Activated CD4-positive, alpha-beta T cell treated with anti-CD3 and anti-CD28 coated beads, Interleukin-2, amount 50 U/mL, for 24 hours (primary cell): ENCODE measurements at places on chromosomes 6 and 20.

DNA sequence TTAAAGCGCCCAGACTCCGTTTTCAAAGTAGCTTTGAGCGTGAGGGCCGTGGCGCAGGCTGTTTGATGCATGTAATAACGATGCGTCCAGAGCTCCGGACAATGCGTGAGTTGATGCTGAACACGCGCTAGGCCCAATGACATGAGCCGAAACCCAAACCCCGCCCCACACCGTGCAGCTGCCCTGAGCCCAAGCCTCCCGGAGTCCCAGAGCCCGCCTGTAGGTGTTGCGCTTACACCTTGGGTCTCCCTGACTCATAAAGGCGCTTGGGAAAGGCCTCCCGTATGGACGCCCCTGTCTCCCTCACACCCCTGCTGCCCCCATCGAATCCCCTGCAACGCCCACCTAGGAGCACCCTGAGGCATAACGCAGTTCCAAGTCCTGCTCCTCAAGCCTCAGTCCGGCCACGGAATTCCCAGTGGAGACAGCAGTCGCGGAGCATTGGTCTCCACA lies 87.6 kb downstream of the ERMARD start:
- no peak for DNase-seq

DNA sequence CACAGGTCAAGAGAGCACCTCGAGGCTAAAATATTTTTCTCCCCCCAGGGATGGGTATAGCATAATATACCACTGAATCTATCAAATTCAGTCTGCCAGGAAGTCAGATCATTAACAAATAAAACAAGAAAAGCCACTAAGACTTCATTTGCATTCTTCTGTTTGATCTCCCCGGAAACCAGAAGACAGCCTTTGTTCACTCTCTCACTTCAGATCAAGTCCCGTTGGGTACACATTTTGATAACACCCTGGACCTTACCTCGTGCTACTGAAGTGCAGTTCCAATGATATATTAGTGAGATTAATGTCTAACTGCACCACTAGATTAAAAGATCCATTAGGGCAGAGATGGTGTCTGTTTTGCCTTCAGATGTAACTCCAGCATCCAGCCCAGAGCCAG lies 157.7 kb upstream of the B3GAT2 start:
- DNase-seq, result no peak

- DNase-seq, result no peak
Measured at GRCh38 chr6:78436335-78436734, 431.0 kb upstream of the IRAK1BP1 start.

- no peak for DNase-seq
Measured at GRCh38 chr6:149965194-149966020, 1.7 kb downstream of the ULBP1 start.

DNA sequence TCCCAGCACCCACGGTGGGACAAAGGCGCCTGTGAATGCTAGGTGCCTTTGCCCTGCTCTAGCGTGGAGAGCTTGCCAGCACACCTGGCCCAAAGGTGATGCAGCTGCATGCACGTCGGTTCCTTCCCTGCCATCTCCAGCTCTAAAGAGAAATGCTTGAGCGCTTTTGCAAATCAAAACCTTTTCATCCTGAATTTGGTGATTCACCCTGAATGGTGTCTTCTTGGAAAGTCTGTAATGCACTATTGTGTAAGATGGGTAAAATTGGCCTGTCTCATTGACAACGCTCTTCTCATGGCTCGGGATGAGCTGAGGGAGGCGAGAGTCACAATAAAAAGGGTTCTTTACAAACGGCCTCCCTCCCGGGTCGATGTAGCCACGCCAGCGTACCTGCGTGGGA lies 103.1 kb upstream of the ID4 start:
- no peak for DNase-seq

- DNase-seq, result no peak
Measured at GRCh38 chr6:39339868-39340550, 17.5 kb upstream of the KCNK16 start.

DNA sequence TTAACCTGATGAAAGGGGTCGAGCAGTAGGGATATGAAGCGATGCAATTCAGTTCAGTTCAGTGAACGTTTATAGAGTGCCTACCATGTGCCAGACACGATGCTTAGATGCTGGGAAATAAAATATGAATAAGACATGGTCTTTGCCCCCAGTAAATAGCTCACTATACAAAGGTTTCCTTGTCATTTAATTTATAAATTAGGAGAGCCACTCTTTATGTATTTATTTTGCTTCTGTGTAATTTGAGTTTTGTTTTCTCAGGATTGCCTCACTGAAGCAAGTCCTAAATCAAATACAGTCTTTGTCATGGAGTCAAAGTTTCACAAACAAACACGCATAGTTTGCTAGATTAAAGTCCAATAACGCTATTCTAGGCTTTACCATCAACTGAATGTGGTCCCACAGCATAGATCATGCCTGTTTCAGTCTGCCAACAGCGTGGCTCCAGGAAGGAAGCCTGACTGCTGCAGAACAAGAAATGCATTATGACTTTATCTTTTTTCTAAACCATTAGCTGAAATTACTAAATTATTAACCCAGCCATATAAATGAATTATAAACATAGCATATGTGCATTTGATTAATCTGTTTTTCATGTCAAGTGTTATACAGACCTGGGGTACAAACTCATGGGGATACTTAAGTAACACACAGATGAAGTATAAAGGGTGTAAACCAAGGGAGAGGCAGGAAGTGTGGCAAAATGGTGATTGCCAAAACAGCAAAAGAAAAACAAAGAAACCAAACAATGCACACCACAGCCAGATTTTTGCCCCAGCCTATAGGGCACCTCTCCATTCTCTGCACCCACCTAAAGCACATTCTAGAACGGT lies 29.8 kb upstream of the CCN2 start:
- DNase-seq, result no peak

DNA sequence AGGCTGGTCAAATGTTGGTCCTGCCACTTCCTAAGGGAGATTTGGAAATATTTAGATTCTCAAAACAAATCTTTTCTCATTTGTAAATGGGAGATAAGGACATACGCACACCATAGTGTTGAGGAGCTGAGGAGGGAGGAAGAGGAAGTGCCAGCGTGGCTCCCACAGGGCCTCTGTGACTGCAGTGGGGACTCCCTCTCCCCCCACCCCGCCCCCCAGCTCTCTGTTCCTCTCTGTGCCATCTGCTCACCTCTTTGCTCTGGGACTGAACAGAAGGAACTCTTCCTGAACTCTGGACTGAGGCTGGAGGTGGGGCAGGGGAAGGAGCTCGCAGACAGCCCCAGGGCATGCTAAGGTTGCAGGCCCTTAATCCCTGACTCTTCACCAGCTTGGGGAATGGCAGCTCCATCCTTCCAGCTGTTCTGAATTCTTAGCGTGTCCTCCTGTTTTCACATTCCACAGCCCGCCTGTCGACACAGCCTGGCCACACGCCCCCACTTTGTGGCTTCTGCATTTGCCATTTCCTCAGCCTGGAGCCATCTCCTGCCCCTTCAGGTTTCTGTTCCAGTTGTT lies 11.4 kb downstream of the DDX27 start:
- DNase-seq, result no peak

GRCh38 chr6:88669475-88669874 lies 293.9 kb downstream of the RNGTT start:
- no peak for DNase-seq

GRCh38 chr6:142482974-142483373 lies 181.2 kb downstream of the ADGRG6 start:
- DNase-seq, result no peak

GRCh38 chr20:22823119-22823518 lies 212.0 kb upstream of the SSTR4 start:
- DNase-seq, result no peak

DNA sequence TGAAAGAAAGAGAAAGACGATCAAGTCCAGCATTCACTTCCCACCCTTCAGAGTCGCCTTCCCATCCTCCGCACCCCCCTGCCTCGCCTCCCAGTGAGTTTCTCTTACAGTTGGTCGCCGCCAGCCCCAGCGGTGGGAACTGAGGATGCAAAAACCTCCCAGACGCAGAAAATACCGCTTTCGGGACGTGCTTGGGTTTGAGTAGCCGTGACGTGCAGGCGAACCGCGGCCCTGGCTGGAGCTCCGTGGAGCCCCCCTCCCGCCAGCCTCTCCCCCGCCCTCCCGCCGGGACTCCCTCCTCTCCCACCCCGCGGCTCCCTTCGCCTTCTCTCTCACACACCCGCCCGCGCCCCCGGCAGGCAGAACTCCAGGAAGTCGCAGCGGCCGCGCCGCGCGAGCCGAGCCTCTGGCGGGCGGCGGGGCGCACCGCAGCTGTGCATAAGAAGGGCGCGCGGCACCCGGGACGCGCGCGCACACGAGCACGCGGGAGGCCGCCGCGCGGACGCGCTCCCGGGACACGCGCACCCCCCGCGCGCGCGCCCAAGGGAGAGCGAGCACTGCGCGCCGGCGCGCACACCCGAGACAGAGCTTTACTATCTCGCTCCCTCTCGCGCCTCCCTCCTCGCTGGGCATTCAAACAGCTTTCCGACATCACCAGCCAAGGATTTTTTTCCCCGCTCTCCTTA lies at the start of gene ADGRB3:
TSS of gene ADGRB3 (plus strand) at position 557 of the 686 bp plus-strand sequence. CDS start 3,394 bp downstream, outside the sequence.
- no peak for DNase-seq

- no peak for DNase-seq
Measured at GRCh38 chr20:2820084-2820895, 4.1 kb downstream of the TMEM239 start.

GRCh38 chr6:129292836-129293235 lies 409.9 kb downstream of the LAMA2 start:
- no peak for DNase-seq

DNA sequence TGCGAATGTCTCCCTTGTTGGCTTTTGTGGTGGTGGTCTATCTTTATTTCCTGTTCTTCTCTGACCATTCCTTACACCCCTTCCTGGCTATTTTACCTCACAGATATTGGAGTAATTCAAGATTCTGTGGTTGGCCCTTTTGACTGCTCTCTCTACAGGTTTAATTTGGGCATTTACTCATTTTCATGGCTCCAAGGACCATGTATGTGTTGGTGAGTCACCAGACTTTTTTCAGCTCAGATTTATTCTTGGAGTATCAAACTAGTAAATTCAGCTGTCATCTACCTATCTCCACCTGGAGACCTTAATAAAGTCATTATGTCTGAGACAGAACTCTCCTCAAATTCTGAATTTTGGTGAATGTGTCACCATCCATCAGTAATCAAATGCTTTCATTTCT lies 15.5 kb downstream of the RNF146 start:
- no peak for DNase-seq

DNA sequence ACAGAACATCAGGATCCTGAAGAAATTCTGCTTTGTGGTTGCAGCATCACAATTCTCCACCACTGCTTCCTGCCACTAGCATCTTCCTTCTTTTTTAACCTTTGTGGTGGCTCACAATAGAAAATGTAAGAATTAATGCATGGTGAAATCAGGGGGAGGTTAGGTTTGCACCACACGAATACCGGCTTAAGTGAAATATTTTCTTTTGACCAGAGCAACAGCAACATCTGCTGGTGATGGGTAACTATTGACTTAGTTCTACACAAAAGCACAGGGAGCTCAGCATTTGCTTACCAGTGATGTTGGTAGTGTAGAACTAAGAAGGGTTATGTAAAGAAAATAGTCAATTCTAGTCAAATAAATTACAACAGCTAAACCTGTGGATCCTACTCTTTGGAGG lies 280.5 kb downstream of the SYNE1 start:
- DNase-seq, result no peak

DNA sequence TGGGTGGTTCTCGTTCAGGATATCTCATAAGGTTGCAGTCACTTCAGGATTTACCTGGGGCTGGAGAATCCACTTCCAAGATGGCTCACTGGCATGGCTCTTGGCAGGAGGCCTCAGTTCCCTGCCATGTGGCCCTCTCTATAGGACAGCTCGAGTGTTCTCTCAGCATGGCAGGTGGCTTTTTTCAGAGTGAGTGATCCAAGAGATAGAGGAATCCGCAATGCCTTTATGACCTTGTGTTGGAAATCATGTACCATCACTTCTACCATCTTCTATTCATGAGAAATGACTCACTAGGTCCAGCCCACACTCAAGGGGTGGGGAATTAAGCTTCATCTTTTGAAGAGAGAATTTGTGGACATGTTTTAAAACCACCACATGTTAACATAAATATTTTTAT lies 37.8 kb downstream of the PPP1R16B start:
- peak; percentile 33 for DNase-seq

- peak; percentile 13 for DNase-seq
Measured at GRCh38 chr6:150599199-150600009, at the start of gene PLEKHG1. TSS of gene PLEKHG1 (plus strand) at chr6:150599885. CDS start at chr6:150733682, 133,797 bp downstream.

DNA sequence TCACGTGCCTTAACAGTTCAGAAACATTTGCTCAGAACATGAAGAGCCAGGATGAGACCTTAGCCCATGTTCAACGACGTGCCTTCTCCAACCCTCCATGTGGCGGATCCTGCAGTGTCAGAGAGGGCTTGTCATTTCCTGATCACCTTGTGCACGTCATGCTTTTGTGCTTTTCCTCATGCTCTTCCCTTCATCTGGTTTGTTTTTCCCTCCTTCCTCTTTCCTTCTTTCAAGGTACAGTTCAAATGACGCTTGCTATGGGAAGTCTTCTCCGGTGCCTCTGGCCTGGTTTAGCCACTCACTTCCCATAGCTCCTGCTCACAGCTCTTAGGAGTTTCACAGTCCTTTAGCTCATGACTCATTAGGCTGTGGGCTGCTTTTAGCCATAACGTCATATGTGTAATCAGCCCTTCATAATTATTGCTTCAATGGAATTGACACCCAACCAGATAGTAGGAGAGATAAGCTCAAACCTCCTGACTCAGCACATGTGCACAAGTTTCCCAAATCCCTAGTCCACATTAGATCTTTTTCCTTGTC lies 102.7 kb upstream of the CNKSR3 start:
- DNase-seq, result no peak

GRCh38 chr6:129448965-129449364 lies 261.0 kb downstream of the ARHGAP18 start:
- no peak for DNase-seq

DNA sequence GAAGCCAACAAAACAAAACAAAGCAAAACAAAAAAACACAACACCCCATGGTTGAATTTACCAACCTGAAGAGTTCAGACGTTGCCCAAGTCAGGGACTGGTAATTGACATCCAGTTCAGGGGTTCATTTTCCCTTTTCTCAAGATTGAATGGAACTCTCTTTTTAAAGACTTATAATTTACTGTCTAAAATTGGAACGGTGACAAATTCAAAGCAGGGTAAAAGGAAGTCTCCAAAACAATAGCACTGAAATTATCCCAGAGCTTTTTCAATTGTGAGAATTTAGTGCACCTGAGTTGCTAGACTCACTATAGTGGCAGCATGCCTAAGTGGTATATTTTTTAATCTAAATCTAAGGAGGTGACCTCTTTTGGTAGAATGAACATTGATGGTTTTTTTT lies 90.9 kb upstream of the PREP start:
- DNase-seq, result no peak

GRCh38 chr6:170281331-170282292 lies 9.3 kb downstream of the DLL1 start:
- no peak for DNase-seq
